ENCODE measurements at places on chromosomes 2 and 18.
A peak's percentile ranks its signal among the peaks of the same experiment; 100 is the strongest.

- H3K4me1 ChIP-seq: peaks cover 42% of the 10 kb centered on the region
- DNase-seq: peak; percentile 33
- no peak overlapping the region for H3K27ac ChIP-seq
- H3K27me3 ChIP-seq: no peaks in the 10 kb centered on the region
- H3K36me3 ChIP-seq: no peaks in the 10 kb centered on the region
Measured at GRCh38 chr2:42970151-42970550, 177.8 kb upstream of the HAAO start.

DNA sequence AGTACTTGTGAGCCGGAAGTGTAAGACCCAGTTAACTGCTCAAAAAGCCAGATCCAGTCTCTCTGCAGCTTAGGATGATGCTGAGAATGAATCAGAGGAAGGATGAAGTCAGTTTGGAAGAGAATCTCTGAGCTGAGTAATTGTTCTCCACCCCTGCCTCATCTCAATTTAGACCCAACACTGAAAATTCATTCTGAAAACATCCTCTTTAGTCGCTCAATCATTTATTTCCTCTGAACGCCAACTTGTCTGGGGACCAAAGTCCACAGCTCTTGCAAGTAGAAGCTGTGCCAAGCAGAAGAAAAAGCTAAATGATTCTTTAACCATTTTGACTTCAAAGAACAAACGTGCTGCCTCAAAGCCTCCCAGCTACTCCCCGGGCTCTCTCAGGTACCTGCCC, 177.1 kb upstream of the KLHL29 start:
- H3K27ac ChIP-seq: no peak overlapping the region
- no peak for DNase-seq

- H3K27me3 ChIP-seq: peaks cover 42% of the 10 kb centered on the region
- H3K27ac ChIP-seq: peak overlapping the region; percentile 50
- H3K4me1 ChIP-seq: peaks cover 2% of the 10 kb centered on the region
- peak overlapping the region; percentile 67 for H3K4me3 ChIP-seq
- no peaks in the 10 kb centered on the region for H3K36me3 ChIP-seq
Measured at GRCh38 chr2:45643095-45643494, 8.4 kb upstream of the PRKCE start.

GRCh38 chr2:119449521-119449920, 17.9 kb downstream of the TMEM37 start:
- H3K27ac ChIP-seq: no peak overlapping the region
- no peak for DNase-seq
- H3K36me3 ChIP-seq: no peaks in the 10 kb centered on the region
- peaks cover 10% of the 10 kb centered on the region for H3K27me3 ChIP-seq

DNA sequence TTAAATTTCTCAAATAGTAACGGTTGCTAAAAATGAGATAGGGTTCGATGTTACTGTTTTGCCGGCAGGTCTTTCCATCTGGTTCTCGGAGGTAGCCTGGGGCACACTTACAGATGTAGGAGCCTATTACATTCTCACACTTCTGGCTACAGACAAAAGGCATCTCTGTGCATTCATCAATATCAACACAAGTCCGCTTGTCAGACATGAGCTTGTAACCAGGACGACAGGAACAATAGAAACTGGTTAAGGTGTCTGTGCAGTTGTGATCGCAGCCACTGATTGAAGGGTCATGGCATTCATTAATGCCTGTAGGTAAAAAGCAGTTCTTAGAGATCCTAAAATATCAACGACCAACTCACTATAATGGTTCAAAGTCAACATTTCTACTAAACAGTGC, 116.3 kb downstream of the DHRS9 start:
- no peaks in the 10 kb centered on the region for H3K4me1 ChIP-seq
- no peak overlapping the region for H3K27ac ChIP-seq
- H3K36me3 ChIP-seq: no peaks in the 10 kb centered on the region
- no peak overlapping the region for H3K4me3 ChIP-seq
- no peaks in the 10 kb centered on the region for H3K27me3 ChIP-seq

DNA sequence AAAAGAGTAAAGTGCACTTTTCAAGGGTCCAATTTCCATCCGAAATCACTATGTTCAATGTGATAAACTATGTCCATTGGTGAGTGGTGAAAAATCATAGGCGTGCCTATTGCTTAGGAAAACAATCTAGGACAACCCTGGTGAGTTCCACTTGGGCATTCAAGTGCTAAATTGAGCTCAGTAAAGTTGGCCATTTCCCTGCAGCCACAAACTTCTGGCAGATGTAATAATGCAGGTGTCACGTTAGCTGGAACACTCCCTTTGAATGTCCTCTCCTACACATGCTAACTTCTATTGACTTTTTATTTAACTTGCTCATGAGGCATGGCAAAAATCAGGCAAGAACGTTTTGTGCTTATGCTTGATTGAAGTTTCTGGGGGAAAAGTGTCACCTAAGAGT, 67.1 kb downstream of the CPS1 start:
- no peaks in the 10 kb centered on the region for H3K27me3 ChIP-seq
- H3K27ac ChIP-seq: no peak overlapping the region
- no peak overlapping the region for H3K4me3 ChIP-seq
- H3K36me3 ChIP-seq: no peaks in the 10 kb centered on the region
- peaks cover 2% of the 10 kb centered on the region for H3K4me1 ChIP-seq

DNA sequence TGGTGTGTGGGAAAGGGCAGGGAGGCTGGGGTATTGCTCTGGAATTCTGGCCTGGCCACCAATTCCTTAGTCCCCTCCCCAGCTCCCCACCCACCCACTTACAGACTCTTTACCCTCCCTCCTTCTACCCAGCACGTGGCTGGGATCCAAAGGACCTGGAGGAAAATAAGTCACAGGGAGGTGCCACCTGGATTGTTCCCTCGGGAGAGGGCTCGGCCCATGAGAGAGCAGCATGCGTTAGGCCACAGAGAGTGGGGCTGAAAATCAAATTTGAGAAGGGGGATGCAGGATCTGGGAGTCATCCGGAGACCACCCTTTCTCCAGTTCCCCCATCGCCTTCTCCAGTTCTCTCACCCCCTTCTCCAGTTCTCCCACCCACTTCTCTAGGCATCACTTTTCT, 3.0 kb downstream of the ASPRV1 start:
- H3K36me3 ChIP-seq: no peaks in the 10 kb centered on the region
- H3K4me3 ChIP-seq: no peak overlapping the region
- no peaks in the 10 kb centered on the region for H3K4me1 ChIP-seq
- DNase-seq: no peak
- no peak overlapping the region for H3K27ac ChIP-seq
- H3K27me3 ChIP-seq: peaks cover 38% of the 10 kb centered on the region

GRCh38 chr2:48315896-48316194, 214.1 kb upstream of the STON1 start:
- no peaks in the 10 kb centered on the region for H3K27me3 ChIP-seq
- no peaks in the 10 kb centered on the region for H3K4me1 ChIP-seq

GRCh38 chr18:21900605-21901352, 160.2 kb downstream of the MIB1 start:
- H3K27ac ChIP-seq: no peak overlapping the region
- no peak overlapping the region for H3K4me3 ChIP-seq
- H3K27me3 ChIP-seq: peaks cover 11% of the 10 kb centered on the region
- no peaks in the 10 kb centered on the region for H3K36me3 ChIP-seq
- H3K4me1 ChIP-seq: no peaks in the 10 kb centered on the region

DNA sequence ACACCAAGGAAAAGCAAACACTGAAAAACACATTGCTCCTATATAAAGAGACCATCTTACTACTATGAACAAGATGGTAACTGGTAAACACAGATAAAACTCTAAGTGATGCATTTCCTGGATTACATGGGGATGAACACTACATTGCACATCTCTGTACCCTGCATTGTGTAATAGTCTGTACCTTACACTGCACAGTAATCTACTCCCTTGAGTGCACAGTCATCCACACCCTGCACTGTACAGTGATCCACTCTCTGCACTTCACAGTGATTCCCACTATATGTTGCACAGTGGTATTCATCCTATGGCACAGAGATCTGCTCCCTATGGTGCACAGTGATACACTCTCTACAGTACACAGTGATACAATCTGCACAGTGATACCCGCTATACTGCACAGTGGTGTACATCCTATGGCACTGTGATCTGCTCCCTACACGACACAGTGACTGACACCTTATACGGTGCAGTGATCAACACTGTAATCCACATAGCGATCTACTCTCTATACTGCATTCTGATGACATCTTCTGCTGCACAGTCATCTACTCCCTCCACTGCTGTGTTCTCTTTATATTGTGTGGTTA, 462.2 kb upstream of the RGPD4 start:
- no peak overlapping the region for H3K4me3 ChIP-seq
- H3K36me3 ChIP-seq: no peaks in the 10 kb centered on the region
- no peak overlapping the region for H3K27ac ChIP-seq
- no peaks in the 10 kb centered on the region for H3K27me3 ChIP-seq
- no peaks in the 10 kb centered on the region for H3K4me1 ChIP-seq

GRCh38 chr2:152336854-152337510, 2.0 kb downstream of the FMNL2 start:
- peak; percentile 53 for DNase-seq
- no peaks in the 10 kb centered on the region for H3K36me3 ChIP-seq

- peaks cover 6% of the 10 kb centered on the region for H3K4me1 ChIP-seq
- DNase-seq: peak; percentile 76
- H3K27me3 ChIP-seq: no peaks in the 10 kb centered on the region
- peak overlapping the region; percentile 75 for H3K27ac ChIP-seq
- H3K4me3 ChIP-seq: peak overlapping the region; percentile 81
Measured at GRCh38 chr2:27379836-27380625, 503 bp downstream of the ZNF513 start.

DNA sequence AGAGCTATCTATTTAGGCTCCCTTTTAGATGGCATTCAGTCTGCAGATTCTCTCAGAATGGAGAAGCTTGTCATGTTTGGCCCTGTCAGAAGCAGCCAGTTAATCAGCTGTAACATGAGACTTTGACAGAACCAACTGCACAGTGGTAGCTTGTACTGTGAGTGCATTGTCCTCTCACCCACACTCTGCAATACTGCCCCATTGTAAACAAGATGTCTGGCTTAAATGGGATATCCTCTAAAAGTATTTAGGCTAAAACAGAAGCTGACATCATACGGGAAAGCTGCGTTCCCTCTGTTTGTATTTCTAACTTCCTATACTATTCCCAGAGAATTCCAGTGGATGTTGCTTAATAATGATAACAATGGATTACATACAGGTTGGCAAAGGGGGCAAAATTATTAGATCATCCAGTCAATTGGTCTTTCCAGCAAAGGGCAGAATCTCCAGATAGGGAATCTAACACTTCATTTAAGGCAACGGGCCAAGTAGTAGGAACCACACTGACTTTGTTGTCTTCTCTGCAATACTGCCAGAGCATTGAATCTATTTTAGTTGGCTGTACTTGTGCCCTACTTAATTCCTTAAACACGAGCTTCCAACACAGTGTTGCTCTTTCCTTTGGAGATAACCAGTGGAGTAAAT, 15.4 kb upstream of the STAT4 start:
- peak overlapping the region; percentile 46 for H3K27ac ChIP-seq
- peak; percentile 89 for DNase-seq
- no peaks in the 10 kb centered on the region for H3K27me3 ChIP-seq
- no peaks in the 10 kb centered on the region for H3K36me3 ChIP-seq

DNA sequence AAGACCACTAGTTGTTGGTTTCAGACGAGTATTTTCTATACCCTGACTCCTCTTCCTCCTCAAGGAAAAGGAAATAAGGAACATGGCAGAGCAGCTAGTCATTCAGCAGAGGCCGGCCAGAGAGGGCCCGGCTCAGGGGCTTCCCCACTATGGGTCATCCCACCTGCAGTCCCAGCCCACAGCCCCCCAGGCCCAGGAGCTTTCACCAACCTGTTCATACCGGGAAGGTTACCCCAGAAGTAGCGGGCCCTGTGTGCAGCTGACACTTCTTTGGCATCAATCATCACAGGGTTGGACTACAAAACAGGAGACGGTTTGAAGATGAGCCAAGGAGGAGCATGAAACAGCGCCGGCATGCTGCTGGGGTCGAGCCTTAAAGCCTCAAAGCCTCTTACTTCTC, 70.5 kb upstream of the POMC start:
- no peak overlapping the region for H3K4me3 ChIP-seq
- no peaks in the 10 kb centered on the region for H3K27me3 ChIP-seq
- H3K36me3 ChIP-seq: peaks cover 70% of the 10 kb centered on the region
- H3K4me1 ChIP-seq: no peaks in the 10 kb centered on the region

DNA sequence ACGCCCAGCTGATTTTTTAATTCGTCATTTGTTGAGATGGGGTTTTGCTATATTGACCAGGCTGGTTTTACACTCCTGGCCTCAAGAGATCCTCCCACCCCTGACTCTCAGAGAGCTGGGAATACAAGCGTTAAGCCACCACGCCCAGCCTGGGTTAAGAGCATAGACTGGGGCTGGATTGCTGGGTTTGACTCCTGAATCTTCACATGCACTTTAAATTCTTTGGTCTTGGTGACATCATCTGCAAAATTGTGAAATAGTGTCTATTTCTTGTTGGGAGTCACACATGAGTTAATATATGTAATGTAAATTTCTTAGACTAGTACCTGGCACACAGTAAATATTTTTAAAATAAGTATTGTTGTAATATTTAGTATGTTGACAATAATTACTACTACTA, 257.4 kb downstream of the DOK6 start:
- no peaks in the 10 kb centered on the region for H3K36me3 ChIP-seq
- no peak overlapping the region for H3K27ac ChIP-seq
- H3K4me1 ChIP-seq: peaks cover 2% of the 10 kb centered on the region

- no peak overlapping the region for H3K4me3 ChIP-seq
- no peaks in the 10 kb centered on the region for H3K4me1 ChIP-seq
- no peak for DNase-seq
- peaks cover 5% of the 10 kb centered on the region for H3K27me3 ChIP-seq
Measured at GRCh38 chr2:128468186-128468920, 149.7 kb upstream of the HS6ST1 start.

DNA sequence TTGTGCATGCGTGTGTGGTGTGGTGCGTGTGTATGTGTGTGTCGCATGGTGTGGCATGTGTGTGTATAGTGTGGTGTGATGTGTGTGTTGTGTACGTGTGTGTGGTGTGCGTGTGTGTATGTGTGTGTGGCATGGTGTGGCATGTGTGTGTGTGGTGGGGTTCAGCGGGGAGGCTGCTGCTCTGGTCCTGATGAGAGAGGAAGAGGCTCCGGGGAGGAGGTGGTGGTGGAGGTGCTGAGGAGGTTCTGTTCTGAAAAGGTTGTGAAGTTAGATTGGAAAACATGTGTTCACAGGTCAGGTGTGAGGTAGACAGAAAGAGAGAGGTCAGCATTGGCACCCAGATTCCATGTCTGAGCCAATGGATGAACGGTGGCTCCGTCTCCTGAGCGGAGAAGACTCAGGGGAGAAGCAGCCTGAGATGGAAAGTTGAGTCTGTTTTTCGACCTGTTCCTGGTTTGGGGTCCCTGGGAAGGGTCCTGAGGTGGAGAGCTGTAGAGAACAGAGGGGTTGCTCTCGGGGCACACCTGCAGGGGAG, 67.2 kb upstream of the HDAC4 start:
- H3K4me3 ChIP-seq: no peak overlapping the region
- no peaks in the 10 kb centered on the region for H3K36me3 ChIP-seq
- no peak for DNase-seq
- H3K4me1 ChIP-seq: no peaks in the 10 kb centered on the region

Data from IMR-90 (cell line).